ENCODE measurements at places on chromosomes 2 and 18. TPM values are rescaled to one million over a fixed set of nuclear protein-coding genes. Genes with fewer than 3 reads are reported as not detected.

The OR6B2 gene
- total RNA-seq, result not detected

GRCh38 chr2:103402944-103403343 lies 641.1 kb downstream of the TMEM182 start:
- no peak for DNase-seq

GRCh38 chr2:22273853-22274252 lies 1111.1 kb upstream of the KLHL29 start:
- no peak for DNase-seq

- no peak for DNase-seq
Measured at GRCh38 chr18:79615586-79615985, 64.0 kb upstream of the CTDP1 start.

GRCh38 chr2:188853307-188853706 lies 120.9 kb upstream of the COL3A1 start:
- no peak for DNase-seq

- no peak for DNase-seq
Measured at GRCh38 chr2:42178335-42178734, 9.2 kb downstream of the EML4 start.

DNA sequence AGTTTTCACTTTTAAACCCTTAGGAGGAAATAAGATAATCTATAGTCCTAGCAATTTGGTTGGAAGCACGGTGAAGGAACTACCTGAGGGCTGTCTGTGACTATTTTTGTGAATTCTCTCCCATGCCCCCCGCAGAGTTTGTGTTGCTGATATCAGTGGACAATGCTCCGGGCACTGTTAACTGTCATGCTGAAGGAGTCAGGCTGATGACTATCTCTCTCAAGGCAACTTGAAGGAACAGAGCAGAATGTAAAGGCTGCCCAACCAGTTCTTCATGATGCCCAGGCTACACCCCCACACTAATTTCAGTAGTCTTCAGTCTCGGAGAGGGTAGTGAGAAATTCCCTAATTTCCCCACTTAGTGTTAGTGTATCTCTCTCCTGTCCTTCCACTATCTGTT lies 21.6 kb upstream of the RAB6C start:
- no peak for DNase-seq

- no peak for DNase-seq
Measured at GRCh38 chr2:157786663-157787363, 89.3 kb downstream of the ACVR1 start.

GRCh38 chr2:109013051-109013450 lies 24.0 kb upstream of the EDAR start:
- no peak for DNase-seq

DNA sequence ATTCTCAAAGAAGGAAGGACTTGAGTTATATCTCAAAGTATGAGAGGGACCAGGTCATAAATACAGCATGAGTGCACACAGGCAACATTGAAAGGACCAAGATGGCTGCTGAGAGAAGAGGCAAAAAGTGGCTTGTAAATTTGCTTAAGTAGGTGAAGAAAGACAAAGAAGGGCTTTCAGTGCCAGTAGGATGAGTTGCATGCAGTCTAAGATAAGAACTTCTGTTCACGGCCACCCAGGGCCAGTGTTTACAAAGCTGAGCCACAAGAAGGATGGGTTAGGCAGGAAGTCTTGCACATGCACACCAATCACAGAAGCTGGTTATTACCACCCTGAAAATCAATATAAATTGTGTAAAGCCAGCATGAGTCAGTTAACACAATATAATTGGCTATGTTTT lies 3.1 kb upstream of the ABCB11 start:
- no peak for DNase-seq

Measured in omental fat pad (tissue), 4 donors.